ENCODE measurements at places on chromosomes 12 and 14.

- no peak for DNase-seq
Measured at GRCh38 chr12:120598674-120599463, 17.7 kb upstream of the POP5 start.

GRCh38 chr12:107287436-107288413 is 194.4 kb upstream of the CRY1 start:
- no peak for DNase-seq

DNA sequence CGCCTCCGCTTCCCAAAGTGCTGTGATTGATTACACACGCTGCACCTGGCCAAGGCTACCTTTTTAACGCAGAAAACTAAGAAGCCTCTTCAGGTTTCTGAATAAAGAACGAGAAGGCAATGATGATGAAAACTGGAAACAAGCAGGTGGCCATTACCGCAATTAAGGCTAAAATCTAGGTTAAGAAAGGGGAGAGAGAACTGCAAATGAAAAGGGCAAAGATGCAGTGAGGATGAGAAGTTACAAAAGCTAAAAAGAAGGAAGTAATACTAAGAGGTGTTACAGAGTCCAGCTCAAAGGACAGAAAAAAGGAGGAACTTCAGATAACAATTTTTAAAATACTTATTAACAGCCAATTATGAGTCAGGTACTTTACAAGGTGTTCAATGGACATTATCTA is 79.7 kb downstream of the DUSP16 start:
- DNase-seq: no peak

- DNase-seq: no peak
Measured at GRCh38 chr14:47103771-47104170, 452.2 kb upstream of the RPL10L start.

GRCh38 chr12:31845613-31846322 is 113.4 kb upstream of the RESF1 start:
- no peak for DNase-seq

Measured in T-helper 17 cell (primary cell).